Stimulated activated CD4-positive, alpha-beta T cell treated with anti-CD3 and anti-CD28 coated beads, Interleukin-1b, Interleukin-23, amount 100 ng/mL, for 1 hour (primary cell): ENCODE measurements at places on chromosomes 7 and 10.

- no peak for DNase-seq
Measured at GRCh38 chr7:132687016-132687415, 110.7 kb upstream of the PLXNA4 start.

GRCh38 chr7:23183279-23184012 is 1.6 kb downstream of the NUP42 start:
- DNase-seq = no peak

DNA sequence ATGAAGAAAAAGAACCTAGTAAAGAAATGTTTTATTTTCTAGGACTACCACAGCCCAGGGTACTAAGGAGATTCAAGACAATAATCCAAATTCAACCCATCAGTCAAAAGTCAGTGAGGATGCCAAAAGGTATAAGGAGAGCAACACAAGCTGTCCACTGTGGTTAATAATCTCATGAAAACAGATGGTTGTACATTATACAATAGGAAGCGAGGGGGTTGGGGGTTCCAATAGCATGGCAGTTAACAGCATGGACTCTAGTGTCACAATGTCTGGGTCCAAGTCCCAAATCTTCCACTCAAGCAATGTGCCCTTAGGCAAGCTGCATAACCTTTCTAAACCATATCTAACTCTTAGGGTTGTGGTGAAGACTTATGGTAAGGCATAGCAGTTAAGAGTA is 35.1 kb downstream of the BRAF start:
- DNase-seq = no peak

DNA sequence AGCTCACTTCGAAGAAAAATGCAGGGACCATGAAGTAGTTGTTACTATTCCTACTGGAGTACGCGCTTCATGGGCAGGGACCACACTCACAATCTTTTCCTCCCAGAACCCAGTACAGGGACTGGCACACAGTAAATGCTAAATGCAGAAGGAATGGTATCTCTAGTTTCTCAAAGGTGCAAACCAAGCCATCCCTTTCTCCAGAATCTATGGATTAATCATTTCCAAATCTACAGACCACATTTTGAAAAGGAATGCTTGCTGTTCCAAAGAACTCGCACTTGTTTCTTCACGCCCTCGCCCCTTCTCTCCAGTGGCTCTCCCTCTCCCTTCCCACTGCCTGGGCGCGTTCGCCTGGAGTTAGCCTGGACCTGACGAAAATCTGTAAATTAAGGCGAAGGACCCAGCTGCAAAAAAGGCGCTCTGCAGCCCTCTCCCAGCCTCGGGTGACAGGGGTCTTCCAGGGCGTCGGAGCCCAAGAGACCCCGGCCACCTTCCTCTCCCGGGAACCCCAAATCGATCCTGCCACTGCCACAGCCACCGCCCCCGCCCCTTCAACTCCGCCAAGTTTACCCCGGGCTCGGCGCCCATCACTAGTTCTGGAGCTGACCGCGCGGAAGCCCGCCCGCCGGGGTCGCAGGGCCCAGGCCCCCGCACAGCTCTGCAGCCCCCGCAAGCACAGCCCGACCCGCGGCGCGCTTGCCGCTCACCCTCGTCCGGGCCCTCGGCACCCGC is 527 bp downstream of the PDIA4 start:
- DNase-seq = no peak

DNA sequence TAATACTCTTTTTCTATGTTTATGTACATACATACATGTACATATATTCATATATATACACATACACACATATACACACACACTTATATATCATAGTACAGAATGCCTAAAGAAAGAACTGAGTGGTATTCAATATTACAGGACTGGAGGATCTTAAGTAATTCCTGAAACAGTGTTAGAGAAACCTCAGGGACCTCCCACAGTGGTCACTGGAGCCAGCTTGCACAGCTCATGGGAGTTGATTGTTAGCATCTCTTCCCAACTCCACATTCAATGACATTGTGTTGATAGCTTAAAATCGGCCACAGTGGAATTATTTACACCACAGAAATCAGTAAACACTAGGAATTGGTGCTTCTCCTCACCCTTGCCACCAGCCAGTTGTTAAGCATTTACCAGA is 6.0 kb downstream of the LRRC17 start:
- DNase-seq = no peak

DNA sequence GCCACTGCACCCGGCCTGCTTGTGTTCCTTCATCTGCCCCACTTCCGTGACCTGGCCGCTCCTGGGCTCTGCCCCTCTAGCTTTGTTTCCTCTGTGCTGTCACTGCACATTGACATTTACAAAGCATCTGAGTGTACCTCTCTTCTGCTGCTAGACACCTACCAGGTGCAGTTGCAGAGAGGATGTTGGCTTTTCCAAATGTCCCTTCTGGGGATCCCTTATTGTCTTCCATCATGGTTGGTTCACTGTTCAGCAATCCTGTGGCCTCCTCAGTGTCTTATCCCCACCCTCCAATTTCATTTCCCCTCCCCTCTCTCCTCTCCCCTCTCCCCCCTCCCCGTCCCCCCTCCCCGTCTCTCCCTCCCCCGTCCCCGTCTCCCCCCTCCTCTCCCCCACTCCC is 13.8 kb downstream of the VWA2 start:
- no peak for DNase-seq

GRCh38 chr7:45980973-45981372 is 59.9 kb upstream of the IGFBP3 start:
- DNase-seq = no peak

DNA sequence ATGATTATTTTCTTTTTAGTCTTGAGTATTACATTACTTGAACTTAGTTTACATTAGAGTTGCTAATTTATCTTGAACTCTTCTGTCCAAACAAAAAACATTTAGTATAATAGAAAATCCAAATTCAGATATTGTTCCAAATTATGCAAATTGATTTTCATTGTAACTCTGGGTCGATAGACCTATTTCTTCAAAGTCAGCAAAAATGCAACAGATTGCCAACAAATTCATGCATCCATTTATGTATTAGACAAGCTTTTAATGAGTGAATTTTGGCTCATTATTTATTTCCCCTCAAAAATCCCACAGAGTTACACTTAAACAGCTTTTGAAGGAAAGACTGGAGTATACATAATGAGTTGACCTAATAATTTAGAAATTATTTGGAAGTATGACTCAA is 240.8 kb downstream of the RELN start:
- no peak for DNase-seq

DNA sequence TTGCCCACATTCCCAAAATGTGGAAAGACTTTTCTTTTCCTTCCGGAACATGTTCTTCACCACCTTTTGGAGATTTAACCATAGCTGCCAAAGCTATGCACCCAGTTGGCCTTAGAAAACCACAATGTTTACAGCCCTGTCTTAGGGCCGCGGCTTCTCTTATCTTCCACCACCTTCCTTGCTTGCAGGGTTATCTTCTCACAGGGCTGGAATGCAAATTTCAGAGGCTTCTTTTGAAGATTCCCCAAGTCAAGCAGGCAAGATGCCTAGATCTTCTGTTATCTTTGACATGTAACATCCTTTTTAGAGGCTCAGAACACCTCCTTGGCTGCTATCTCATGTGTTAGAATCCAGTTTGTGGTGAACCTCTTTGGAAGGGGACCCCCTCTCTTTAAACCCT is 11.1 kb downstream of the KCTD7 start:
- no peak for DNase-seq

- no peak for DNase-seq
Measured at GRCh38 chr7:1076184-1077072, 11.5 kb upstream of the GPER1 start.

DNA sequence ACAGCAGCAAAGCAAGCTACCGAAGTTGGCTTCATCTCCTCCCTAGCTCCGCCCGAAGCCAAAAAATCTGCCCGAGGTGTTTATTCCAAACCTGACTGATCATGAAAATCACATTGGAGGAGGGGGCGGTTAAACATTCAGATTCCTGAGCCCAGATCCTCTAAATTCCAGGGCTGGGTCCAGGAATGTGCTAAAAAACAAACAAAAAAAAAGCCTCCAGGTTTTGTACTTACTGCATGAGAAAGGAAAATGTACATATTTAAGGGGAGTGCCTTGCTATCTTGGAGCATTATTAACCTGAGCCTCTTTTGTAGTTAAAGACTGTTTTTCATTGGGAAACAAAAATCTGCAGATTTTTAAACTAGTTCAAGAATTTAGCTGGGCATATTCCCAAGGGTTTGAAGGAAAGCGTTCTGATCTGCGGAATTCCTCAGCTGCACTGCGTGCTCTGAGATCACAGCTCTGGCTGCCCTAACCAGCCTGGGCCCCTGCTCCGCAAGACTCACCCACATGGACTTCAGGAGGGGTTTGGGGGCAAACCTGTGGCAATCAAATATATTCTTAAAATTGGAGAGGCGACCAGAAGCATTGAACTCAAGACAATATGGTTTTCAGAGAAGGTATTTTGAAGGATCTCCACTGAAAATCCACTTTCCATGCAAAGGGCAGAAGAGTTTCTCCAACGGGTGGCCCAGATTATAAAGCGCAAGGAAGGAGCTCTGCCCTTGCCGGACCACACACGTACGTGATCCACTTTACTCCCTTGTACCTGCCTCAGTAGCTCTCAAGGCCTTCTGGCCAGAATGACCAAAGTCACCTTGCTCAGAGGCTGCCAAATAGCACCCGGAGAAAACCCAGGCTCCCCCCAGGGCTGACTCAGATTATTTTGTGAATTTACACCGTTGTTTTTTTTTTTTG is 10.0 kb upstream of the TNS3 start:
- no peak for DNase-seq

GRCh38 chr10:93059975-93060886 is at the start of gene CYP26C1:
CYP26C1 (plus strand) TSS chr10:93060798; CDS start chr10:93061264, 466 bp downstream.
- DNase-seq = no peak

DNA sequence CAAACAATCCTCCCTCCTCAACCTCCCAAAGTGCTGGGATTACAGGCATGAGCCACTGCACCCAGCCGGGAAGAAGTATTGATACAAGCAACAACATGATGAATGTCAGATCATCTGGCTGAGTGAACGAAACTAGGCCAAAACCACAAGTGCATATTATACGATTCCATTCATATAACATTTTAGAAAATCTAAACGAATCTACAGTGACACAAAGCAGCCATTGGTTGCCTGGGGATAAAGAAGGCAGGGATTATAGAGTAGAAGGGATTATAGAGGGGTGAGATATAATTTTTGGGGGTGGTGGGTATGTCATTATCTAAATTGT is 11.5 kb upstream of the RHBDD2 start:
- DNase-seq = no peak

GRCh38 chr10:84599254-84599653 is 270.9 kb downstream of the CCSER2 start:
- no peak for DNase-seq
